ENCODE measurements at places on chromosomes 7 and 10. TPM values are rescaled to one million over a fixed set of nuclear protein-coding genes. Genes with fewer than 3 reads are reported as not detected.

Gene CDC123
- total RNA-seq, result 46.7 TPM

Gene PVRIG
- total RNA-seq, result 1.2 TPM

Gene ZPBP
- 0.72 TPM for total RNA-seq

- H3K27ac ChIP-seq, result no peak overlapping the region
- no peaks in the 10 kb centered on the region for H3K4me1 ChIP-seq
- H3K27me3 ChIP-seq, result no peaks in the 10 kb centered on the region
These were observed 60.9 kb upstream of the ACSM6 start for GRCh38 chr10:95133016-95133752.

DNA sequence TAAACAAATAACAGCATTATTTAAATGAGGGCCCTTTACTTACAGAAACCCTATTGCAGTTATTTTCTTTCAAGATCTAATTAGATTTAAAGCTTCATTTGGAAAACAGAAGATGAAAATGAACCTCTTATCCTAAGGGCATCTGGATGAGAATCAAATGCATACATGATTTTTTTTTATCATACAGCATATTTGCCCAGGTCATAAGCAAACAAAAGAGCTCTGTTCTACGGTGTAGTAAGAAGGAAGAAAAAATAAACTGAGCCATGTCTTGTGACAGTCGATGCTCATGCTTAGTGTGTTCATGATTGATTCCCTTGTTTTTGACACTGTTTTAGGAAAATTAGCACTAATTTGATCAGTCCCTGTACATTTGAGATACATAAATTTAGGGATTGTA is 202.6 kb upstream of the RNF32 start:
- DNase-seq, result no peak
- H3K27me3 ChIP-seq, result no peaks in the 10 kb centered on the region
- H3K27ac ChIP-seq, result no peak overlapping the region
- no peaks in the 10 kb centered on the region for H3K4me1 ChIP-seq
- H3K4me3 ChIP-seq, result no peak overlapping the region

DNA sequence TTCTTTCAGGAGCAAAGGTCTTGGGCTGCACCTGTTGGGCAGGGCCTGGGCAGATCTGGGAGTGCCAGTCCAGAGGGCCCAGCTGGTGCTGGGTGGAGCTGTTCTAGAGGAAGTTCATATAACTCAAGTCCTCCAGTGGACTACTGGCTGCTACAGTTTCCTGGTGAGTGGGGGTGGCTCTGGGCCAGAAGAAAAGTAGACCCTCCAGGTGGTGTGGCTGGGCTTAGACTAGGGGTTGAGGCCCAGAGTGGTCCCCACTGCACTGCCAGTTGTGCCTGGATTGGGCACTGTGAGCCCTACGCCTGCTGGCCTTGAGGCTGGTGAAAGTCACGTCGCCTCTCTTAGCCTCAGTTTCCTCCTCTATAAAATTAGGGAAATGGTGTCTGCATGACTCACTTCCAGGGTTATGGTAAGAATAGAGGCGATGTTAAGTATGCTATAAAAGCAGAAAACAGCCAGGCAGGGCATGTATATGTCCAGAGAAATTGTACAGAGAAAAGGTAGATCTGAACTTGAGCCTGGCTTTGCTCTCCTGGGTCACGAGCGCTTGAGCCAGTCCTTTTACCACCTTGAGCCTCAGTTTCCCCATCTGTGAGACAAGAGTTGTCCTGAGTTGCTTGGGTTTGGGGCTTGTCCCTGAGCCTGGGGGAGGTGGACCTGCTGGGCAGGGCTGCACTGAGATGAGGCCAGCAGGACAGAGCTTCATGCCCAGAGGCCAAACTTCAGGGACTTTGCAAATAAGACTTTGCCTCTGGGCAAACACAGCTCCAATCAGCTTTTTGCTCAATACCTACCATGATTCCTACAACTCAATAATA is 3.8 kb upstream of the CLDN3 start:
- H3K36me3 ChIP-seq, result no peaks in the 10 kb centered on the region
- peaks cover 18% of the 10 kb centered on the region for H3K27me3 ChIP-seq
- peaks cover 8% of the 10 kb centered on the region for H3K4me1 ChIP-seq
- H3K27ac ChIP-seq, result no peak overlapping the region

DNA sequence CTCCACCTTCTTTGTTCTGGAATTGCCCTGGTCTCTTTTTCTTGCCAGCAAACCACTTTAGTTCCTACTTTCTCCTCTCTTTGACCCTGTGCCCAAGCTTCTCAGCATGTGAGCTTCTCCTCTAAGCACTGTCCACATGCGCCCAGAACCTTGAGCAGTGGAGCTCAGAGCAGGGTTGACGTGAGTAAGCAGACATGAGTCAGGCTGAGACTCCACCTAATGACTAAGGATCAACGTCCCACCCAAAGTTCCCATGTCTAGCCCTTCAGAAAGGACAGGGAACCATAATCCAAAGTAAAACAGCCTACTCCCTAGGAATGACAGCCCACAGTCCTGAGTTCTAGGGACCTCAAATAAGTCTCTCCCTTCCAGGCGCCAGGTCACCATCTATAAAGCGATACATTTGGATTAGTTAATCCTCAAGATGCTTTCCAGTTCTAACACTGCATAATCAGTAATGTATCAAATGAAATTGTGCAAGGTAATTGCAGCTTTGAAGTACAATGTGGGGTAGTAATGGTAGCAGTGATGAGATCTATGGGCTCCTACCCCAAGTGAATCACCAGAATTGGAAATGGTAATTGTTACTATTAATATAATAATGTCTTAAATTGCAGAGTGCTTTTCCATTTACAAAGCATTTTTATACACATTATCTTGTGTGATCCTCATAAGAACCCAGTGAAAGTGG is 44.5 kb downstream of the KCNMA1 start:
- no peaks in the 10 kb centered on the region for H3K4me1 ChIP-seq
- no peaks in the 10 kb centered on the region for H3K36me3 ChIP-seq
- peak overlapping the region; percentile 52 for H3K27ac ChIP-seq
- DNase-seq, result peak; percentile 64
- no peaks in the 10 kb centered on the region for H3K27me3 ChIP-seq

DNA sequence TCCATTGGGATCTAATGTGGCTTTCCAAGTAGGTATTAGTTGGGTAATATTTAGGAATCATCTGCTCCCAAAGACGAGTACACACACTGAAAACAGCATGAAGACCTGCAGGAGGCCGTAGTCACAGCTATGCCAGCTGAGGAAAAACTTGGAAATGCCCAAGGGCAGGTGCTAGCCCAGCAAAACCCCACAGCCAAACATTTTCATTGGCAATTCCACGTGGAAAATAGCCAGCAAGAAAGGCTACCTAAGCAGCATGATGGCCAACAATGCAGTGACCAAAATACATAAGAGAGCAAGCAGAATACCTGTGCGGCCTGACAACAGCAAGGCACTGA is 32.7 kb downstream of the DOCK4 start:
- no peaks in the 10 kb centered on the region for H3K36me3 ChIP-seq
- no peak overlapping the region for H3K4me3 ChIP-seq
- no peak for DNase-seq
- no peak overlapping the region for H3K27ac ChIP-seq
- no peaks in the 10 kb centered on the region for H3K4me1 ChIP-seq
- H3K27me3 ChIP-seq, result no peaks in the 10 kb centered on the region

DNA sequence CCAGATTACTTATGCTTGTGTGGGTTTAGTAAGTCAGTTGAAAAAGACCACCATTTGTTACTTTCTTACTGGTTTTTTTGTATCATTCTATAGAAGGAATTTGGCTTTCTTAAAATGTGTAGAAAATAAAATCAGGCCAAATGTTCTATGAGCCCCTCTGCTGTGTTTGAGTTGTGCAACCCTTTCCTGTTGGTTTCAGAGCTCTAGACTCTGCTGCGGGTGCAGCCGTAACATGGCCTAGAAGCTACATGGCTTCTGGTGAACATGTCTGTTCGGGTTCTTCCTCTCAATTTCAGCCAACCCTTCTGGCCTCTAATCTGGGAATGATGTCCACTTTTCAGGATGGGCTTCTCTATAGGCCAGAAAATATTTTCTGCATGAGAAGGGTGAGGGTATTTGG is 56.6 kb upstream of the RAB18 start:
- no peaks in the 10 kb centered on the region for H3K27me3 ChIP-seq
- no peak for DNase-seq
- H3K4me3 ChIP-seq, result no peak overlapping the region
- H3K27ac ChIP-seq, result no peak overlapping the region
- no peaks in the 10 kb centered on the region for H3K4me1 ChIP-seq

GRCh38 chr10:23417254-23417653 is 21.6 kb upstream of the OTUD1 start:
- H3K4me3 ChIP-seq, result no peak overlapping the region
- H3K27ac ChIP-seq, result no peak overlapping the region
- peaks cover 15% of the 10 kb centered on the region for H3K4me1 ChIP-seq
- no peak for DNase-seq
- no peaks in the 10 kb centered on the region for H3K27me3 ChIP-seq
- no peaks in the 10 kb centered on the region for H3K36me3 ChIP-seq
